ENCODE measurements at places on chromosomes 2 and 18. TPM values are rescaled to one million over a fixed set of nuclear protein-coding genes. Genes with fewer than 3 reads are reported as not detected.

DNA sequence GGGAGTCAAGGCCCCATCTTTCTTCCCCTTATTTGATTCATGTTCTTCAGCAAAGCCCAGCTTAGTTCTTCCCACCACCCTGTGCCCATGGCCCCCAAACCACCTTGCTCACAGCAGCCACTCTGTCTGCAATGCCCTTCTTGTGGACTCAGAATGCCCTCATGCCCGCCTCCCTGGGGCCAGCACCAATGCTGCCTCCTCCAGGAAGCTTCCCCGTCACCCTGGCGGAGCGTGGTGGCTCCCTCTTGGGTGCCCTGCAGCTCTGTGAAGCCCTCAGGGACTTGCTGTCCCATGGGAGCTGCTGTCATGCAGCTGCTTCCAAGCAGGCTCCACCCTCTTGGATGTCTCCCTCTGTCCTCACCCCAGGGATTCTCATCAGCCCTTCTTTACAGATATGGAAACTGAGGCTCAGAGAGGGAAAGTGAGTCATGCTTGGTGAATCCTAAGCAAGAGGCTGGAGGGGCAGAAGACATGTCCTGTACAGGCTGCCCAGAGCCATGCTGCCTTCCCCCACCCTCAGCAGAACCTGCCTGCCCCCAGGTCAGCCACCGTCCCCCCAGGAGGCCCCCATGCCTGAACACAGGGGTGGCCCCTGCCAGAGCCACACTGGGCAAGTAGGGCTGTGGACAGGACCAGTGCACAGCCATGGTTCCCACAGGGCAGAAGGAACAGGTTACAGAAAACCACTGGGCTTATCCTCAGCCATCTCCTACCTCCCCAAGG, 11.8 kb upstream of the DUSP2 start:
- peaks cover 7% of the 10 kb centered on the region for H3K36me3 ChIP-seq
- peak overlapping the region; percentile 90 for H3K27ac ChIP-seq
- peaks cover 62% of the 10 kb centered on the region for H3K4me1 ChIP-seq

DNA sequence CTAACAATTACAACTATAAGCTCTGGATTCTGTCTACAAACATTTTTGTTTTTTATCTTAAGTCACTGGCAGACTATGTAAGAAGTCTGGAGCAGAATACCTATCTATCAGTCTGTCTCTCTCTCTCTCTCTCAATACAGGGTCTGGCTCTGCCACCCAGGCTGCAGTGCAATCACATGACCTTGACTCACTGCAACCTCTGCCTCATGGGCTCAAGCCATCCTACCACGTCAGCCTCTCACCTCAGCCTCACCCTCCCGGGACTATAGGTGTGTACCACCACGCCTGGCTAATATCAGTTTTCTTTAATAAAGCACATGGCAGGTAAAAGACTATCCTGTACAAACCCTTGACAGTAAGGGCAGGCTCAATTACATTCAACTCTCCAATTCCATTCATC, 96.9 kb downstream of the OSBPL1A start:
- no peaks in the 10 kb centered on the region for H3K4me1 ChIP-seq
- H3K4me3 ChIP-seq: no peak overlapping the region
- no peak for DNase-seq
- no peak overlapping the region for H3K27ac ChIP-seq

DNA sequence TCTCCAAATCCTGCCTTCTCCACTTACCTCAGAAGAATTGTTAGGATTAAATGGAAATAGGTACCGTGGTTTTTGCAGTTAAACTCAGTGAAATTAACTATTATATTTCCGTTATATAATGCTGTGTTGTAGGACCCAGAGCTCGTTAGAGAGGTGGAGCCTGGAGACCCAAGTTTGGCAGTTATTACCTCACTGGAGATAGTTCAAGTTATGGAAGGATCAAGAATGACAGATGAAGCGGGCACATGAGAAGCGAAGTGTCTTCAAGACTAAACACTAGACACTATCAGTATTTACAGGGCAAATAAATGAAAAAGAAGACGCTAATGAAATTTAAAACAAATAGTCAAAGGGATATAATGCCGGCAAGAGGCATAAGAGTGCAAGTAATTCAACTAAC, 866 bp downstream of the CWC22 start:
- H3K4me1 ChIP-seq: peaks cover 39% of the 10 kb centered on the region
- H3K36me3 ChIP-seq: peaks cover 7% of the 10 kb centered on the region
- peak overlapping the region; percentile 94 for H3K4me3 ChIP-seq
- peak overlapping the region; percentile 99 for H3K27ac ChIP-seq
- DNase-seq: no peak

- H3K4me3 ChIP-seq: no peak overlapping the region
- H3K27me3 ChIP-seq: peaks cover 97% of the 10 kb centered on the region
- peaks cover 7% of the 10 kb centered on the region for H3K4me1 ChIP-seq
- H3K27ac ChIP-seq: peak overlapping the region; percentile 32
Observed at GRCh38 chr2:176085120-176085788, 1.5 kb upstream of the EVX2 start.

GRCh38 chr2:223669453-223670225, 67.5 kb upstream of the SCG2 start:
- H3K27me3 ChIP-seq: peaks cover 24% of the 10 kb centered on the region
- no peaks in the 10 kb centered on the region for H3K4me1 ChIP-seq
- no peak for DNase-seq
- H3K27ac ChIP-seq: no peak overlapping the region
- no peaks in the 10 kb centered on the region for H3K36me3 ChIP-seq

The GAD1 gene
- total RNA-seq: 3.7 TPM

The DES gene
- not detected for total RNA-seq

All from activated CD8-positive, alpha-beta memory T cell treated with anti-CD3 and anti-CD28 coated beads, Interleukin-2, amount 10 ng/mL, durations not matched to agents 7 days and 5 days (primary cell).